ENCODE measurements at places on chromosomes 13 and 19.
A peak's percentile ranks its signal among the peaks of the same experiment; 100 is the strongest.

GRCh38 chr19:43780706-43781525 lies at the start of gene KCNN4:
Gene KCNN4 (minus strand): TSS chr19:43780973. CDS start chr19:43780861, 112 bp downstream.
- peak; percentile 55 for DNase-seq

- no peak for DNase-seq
Measured at GRCh38 chr19:5964816-5965565, 12.9 kb downstream of the RANBP3 start.

GRCh38 chr19:49136771-49137171 lies 17.4 kb downstream of the PPFIA3 start:
- no peak for DNase-seq

DNA sequence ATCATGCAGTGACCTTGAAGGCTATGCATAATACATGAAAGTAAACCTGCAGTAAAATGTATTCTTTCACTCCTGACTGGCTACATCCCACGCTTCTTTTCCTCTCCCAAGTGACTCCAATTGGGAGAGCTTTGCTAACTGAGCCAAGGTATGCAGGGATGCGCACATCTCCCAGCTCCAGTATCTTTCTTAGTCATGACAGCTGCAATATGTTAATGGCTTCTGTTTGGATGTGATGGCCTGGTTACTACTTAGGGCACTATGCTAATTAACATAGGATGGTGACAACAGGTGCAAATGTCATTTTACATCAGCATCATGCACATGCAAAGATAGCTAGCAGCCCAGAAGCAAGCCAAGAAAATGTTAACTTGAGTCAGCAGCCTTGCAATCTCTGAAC lies 134.7 kb downstream of the POU4F1 start:
- no peak for DNase-seq

GRCh38 chr13:27919659-27919933 lies 204 bp upstream of the PDX1 start:
- DNase-seq: no peak

- no peak for DNase-seq
Measured at GRCh38 chr13:54150851-54151250, 1122.2 kb downstream of the OLFM4 start.

GRCh38 chr13:114151031-114151430 lies 18.6 kb upstream of the RASA3 start:
- DNase-seq: no peak

DNA sequence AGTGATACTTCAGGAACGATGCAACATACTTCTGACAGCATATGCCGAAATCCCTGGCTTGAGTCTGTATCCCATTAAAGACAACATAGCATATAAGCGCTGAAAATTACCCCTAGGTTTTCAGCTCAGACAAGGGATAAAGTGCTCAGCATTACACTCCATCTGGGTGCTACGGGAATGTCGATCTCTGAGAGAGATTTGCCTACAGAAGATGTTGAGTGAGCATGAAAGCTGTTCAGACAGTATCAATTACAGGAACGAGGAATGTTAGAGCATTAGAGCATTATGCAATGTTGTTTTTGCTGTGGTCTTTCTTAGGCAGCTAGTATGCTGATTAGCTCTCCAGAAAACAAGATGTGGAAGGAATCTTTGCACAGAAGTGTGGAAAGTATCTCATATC lies 484.5 kb downstream of the LIG4 start:
- no peak for DNase-seq

DNA sequence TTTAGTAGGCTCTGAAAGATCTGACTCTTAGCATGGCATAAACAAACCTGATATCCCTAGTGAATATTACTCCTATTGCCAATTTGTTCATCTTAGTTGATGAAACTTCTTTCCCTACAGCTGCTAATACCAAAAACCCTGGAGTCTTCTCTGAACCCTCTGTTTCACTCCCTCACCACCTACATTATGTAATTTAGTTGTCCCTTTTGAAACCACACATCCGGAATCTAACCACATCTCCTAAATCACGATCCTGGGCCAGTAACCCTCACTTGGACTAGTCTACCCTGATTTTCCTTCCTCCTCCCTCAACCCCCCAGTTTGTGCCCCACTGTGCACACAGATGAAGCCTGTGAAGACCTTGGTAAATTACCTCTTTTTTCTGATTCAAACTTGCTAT lies 1.2 kb downstream of the ZNF256 start:
- DNase-seq: no peak

GRCh38 chr19:16403151-16403977 lies 68.4 kb downstream of the EPS15L1 start:
- DNase-seq: no peak

DNA sequence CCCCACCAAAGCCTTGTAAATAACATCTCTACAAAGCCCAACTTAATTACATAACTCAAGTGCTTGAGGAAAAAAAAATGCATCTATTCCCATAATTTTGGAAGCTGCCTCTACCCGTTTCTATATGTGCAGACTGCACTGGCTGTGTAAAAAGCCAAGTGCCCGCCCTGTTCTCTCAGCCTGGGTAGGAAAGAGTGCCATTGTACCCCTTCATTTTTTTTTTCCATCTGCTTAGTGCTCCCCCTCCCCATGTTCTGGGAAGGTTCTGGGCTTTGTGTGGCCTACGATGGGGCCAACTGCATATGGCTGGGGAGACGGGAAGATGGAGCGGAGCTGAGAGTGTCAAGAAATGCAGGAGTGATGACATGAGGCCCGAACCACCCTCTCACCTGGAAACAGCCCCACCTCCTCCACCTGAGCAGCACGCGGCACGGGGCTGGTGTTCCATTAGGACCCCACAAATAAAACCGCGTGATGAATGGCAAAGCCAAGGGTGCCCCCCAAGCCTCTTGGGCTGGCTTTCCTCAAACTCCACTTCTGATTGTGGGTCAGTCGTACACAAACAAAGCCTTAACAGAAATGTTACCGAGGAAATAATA lies 42.1 kb downstream of the TSHZ3 start:
- no peak for DNase-seq

DNA sequence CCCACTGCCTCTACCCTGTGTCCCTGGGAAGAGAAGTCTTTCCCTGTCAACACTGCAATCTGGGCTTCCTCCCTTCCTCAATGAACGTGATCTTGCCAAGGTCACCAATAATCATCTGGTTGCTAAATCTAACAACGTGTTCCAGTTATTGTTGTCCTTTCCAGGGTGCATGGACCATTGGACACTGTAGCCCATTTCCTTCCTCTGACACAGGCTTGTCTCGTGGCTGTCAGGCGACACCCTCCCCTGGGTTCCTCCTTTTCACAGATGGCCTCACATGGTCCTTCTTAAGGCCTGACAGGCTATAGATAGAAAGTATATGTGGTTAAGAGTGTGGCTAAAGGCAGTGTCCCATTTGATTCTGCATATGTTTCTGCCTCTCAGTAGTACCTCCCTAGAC lies 67.7 kb upstream of the STARD13 start:
- DNase-seq: no peak

GRCh38 chr13:57056601-57057180 lies 84.0 kb upstream of the PRR20A start:
- no peak for DNase-seq

DNA sequence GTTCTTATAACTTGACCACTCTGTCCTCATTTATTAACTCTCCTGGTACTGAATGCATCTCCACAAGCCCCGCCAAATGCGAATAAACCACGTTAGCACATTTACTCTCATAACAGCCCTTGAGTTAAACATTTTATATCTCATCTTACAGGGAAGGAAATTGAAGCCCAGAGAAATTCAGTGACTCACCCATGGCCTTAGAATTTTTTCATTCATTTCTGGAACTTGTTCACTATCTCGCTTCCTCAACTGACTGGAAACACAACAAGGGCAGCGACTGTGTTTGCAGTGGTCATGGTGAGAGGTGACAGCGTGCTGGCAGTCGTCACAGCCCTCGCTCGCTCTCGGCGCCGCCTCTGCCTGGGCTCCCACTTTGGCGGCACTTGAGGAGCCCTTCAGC lies 39.5 kb downstream of the SERP2 start:
- no peak for DNase-seq

- DNase-seq: peak; percentile 63
Measured at GRCh38 chr13:113951246-113951999, 22.5 kb downstream of the C13orf46 start.

DNA sequence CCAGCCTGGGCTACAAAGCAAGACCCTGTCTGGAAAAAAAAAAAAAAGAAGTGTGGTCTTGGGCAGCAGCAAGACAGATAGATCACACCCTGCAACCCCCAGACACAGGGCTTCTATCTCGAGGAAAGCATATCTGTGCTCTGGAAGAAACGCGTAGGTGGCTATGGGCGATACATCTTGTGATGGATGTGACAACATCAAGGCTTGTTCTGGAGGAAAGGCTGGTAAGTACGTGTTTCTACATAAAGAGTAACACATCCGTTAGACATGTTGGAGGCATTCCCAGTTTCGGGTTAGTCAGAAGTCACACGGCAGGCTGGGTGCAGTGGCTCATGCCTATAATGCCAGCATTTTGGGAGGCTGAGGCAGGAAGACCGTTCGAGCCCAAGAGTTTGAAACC lies 6.6 kb upstream of the DHDH start:
- DNase-seq: no peak

- no peak for DNase-seq
Measured at GRCh38 chr13:94267581-94268366, 211.7 kb downstream of the DCT start.

GRCh38 chr19:3042621-3043267 lies 13.7 kb upstream of the TLE2 start:
- DNase-seq: no peak

DNA sequence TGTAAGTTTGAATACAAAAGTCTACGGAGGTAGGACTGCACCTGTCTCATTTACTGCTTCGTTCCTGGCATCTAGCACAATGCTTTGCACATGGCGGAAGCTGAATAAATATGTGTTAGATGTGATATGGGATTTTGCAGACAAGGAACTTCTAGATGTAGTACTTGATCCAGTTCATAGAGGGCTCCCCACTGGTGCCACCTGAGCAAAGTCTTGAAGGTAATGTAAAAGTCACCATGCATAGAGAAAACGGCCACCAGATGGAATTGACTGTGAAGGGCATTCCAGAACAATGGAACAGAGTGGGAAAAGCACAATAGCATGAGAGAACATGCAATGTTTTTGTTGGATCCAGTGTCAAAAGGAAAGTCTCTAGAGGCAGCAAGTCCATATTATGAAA lies 209.3 kb downstream of the HS6ST3 start:
- no peak for DNase-seq

DNA sequence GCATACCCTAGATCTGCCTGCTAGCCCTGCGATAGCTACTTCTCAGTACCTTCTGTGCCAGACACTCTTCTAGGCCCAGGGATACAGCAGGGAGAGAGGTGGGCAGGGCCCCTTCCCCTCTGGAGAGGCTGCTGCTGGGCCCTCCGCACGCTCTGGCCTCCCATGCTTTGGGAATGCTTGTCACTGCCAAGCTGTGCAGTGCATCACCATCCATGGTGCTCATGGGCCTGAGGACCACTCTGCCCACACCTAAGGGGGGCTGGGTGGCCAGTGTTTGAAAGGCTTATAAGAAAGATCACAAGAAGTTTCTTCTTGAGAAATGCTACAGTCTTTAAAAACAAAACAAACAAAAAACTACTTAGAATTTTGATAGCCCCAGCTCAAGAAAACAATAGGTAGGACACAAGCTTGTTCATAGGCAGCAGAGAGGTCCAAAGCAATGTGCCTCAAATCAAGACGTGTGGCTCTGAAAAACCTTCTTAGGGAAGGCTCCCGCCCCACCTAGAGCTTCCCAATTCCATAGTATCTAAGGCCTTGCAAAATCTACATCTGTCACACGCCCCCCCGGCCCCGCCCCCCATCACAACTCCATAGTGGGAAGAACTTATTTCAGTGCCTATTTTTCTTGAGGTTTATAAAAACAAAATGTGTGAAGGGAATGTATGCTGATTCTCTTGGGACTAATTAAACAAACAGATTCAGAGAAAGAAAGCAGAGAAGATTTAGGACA lies 145.8 kb downstream of the TM9SF2 start:
- DNase-seq: no peak

- DNase-seq: no peak
Measured at GRCh38 chr19:41821003-41821735, 23.3 kb downstream of the LYPD4 start.

- no peak for DNase-seq
Measured at GRCh38 chr13:64528838-64529237, 2701.3 kb downstream of the PCDH9 start.

- no peak for DNase-seq
Measured at GRCh38 chr13:34942732-34943435, 814 bp downstream of the NBEA start.

GRCh38 chr19:52898101-52898500 lies 666 bp upstream of the ZNF320 start:
- DNase-seq: no peak

GRCh38 chr19:45778010-45778661 lies 4.2 kb downstream of the DMPK start:
- DNase-seq: no peak

DNA sequence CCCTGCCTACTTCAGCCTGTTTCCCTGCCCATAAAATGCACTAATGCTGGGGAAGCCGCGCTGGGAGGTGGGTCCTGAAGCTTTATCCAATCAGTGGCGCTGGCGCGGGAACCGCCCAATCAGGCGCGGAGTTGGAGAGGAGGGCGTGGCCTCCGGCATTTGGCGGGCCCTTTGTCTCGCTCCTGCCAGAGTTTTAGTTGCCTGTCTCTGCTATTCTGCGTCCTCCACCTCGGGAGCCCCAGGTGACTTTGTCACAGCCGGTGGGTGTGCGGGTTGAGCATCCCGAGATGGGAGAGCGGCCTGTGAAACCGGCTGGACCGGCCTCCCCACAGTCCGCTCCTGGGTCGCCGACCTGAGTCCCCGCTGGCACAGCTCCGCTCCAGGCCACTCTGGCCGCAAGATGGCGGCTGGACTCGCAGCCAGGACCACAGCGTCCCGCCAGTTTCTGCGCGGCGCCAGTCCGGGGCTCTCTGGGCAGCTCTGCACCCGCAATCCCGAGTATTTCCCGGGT lies 30.7 kb upstream of the ZNF429 start:
- peak; percentile 81 for DNase-seq

GRCh38 chr13:26872525-26873385 lies 112.2 kb upstream of the GPR12 start:
- peak; percentile 49 for DNase-seq

DNA sequence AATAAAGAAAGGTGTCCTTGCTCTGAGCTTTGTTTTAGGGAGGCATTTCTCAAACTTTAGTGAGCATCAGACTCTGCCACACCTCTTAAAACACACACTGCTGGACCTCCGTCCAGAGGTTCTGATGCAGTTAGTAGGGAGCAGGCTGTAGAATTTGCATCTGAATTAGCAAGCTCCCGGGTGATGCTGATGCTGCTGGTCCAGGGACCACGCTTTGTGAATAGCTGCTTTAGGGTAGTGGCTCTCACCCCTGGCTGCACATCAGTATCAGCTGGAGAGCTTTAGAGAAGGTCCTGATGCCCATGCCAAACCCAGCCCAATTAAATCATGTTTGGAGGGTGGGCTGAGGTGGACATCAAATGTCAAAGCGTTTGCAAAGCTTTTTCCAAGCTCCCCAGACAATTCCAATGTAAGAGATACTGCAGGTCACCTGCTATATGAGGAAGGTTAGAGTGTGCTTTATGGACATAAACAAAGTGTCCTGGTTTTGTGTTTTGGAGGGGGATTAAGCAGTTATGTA lies 3.6 kb downstream of the HTR2A start:
- no peak for DNase-seq
